HepG2 (cell line): ENCODE measurements at places on chromosomes 5 and 9. TPM values are rescaled to one million over a fixed set of nuclear protein-coding genes. Genes with fewer than 3 reads are reported as not detected.

DNA sequence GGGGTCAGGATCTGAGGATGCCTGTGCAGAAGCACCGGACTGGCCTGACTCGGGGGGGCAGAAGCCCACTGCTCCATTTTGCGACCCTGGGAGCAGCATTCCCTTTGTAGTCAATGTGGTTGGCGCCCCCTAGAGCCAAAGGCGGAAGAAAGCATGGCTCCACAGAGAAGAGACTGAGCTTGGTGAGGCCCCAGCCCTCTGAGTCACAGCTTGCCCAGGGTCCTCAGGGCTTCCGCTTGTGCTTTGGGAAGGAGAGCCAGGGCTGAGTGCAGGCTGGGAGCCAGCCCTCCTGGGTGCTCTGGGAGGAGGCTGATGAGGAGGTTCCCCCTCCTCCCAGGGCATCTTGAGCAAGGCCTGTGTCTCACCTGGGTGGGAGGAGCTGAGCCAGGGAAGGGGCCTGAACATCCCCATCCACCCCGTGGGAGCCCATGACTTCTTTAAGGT is 5.5 kb upstream of the AQP3 start:
- peak; percentile 73 for DNase-seq

DNA sequence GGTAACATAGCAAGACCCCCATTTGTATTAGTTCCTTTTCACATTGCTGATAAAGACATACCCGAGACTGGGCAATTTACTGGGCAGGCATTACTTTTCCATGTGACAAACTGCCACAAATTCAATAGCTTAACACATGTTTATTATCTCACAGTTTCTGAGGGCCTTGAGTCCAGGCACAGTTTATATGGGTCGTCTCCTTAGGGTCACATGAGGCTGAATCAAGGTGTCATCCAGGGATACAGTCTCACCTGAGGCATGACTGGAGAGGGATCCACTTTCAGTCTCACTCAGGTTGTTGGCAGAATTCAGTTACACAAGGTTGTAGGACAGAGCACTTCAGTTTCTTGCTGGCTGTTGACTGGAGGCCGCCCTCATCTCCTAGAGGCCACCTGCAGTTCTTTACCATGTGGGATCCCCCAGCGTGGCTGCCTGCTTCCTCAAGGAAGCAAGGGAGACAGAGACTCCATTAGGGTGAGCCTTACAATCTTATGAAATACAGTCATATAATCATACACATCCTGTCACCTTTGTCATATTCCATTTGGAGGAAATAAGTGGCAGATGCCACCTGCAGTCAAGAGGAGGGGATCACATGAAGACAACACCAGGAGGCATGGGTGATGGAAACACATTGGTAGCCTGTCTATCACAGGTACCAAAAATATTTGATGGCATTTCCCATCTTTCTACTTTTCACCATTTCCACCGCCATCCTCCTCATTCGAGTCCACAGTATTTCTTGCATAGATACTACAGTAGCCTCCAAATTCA is 15.1 kb upstream of the ERAP1 start:
- no peak for DNase-seq

GRCh38 chr9:89359751-89360261 is 41.5 kb downstream of the SECISBP2 start:
- DNase-seq: no peak

GRCh38 chr5:123665822-123666371 is 153.9 kb downstream of the CSNK1G3 start:
- DNase-seq: no peak

DNA sequence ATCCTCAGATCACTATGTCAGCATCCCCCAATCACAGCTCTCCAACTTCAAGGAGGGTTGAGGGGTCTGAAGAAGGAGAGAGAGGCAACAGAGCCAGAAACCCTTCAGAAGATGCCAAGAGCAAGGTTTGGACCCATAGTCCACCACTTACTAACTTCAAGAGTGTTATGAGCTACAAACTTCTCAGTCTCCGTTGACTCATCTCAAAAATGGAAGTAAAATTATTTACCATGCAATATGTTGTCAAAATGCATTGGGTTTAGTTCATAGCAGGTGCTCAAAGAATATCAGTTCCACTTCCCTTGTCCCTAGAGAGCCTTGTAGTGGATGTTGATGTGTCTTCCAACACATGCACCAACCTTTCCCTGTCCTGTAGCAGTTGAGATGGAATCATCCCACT is 116.0 kb downstream of the KCNIP1 start:
- DNase-seq: no peak

GRCh38 chr9:131976157-131977108 is 103.2 kb downstream of the MED27 start:
- peak; percentile 7 for DNase-seq

- DNase-seq: no peak
Measured at GRCh38 chr9:110283751-110284150, 27.4 kb upstream of the TXN start.

DNA sequence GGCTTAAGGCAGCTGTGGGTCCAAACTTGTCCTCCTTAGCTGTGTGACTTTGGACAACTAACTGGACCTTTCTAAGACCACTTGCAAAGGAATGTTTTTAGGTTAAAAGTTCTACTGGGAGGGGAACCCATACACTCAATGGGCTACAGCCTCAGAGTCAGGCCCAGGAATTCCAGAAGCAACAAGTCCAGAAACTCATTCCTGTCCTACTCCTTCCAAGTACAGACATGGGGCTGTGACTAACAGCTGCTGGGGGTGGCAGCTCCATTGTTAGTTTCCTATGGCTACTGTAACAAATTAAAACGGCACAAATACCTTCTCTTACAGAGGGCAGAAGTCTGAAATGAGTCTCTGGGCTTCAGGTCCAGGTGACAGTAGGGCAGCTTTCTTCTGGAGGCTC is 12.4 kb upstream of the AKNA start:
- DNase-seq: no peak

GRCh38 chr5:40383749-40384651 is 295.7 kb upstream of the PTGER4 start:
- DNase-seq: no peak

- no peak for DNase-seq
Measured at GRCh38 chr9:127495884-127496555, 44.7 kb downstream of the LRSAM1 start.

GRCh38 chr5:103041071-103041676 is 78.8 kb downstream of the GIN1 start:
- peak; percentile 20 for DNase-seq

GRCh38 chr9:89097219-89097618 is 81.4 kb downstream of the SHC3 start:
- DNase-seq: no peak

DNA sequence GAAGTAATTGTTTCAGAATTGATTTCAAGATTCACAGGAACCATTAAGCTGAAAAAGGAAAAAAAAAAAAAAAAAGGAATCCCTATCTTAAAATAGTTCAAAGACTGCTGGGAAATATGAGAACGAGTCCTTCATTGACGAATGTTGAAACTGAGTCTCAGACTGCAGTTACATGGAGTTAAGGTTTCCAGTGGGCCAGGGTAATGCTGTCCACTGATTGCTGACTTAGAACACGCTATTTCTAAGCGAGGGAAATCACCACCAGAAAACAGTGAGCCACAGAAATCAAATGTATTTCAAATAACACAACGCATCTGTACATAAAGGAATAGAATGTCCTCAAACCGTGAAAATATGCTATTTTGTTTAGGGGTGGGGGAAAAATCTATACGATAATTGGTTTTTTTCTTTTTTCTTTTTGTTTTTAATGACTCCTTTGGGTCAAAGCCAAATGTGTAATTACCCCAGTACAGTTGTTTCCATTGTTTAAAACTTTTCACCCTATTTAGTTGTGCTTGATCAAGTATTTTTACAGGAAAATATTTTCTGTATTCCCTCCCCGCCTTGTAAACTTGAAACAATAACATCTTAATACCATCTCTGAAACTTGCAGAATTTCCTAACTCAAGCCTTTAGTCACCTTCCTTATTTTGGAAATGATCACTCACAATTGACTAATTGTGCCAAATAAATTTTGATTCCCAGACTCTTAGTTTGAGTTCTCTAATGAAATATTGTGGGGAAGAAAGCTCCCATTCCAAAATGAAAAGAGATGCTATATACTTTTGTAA is 208.3 kb downstream of the MCTP1 start:
- DNase-seq: no peak

DNA sequence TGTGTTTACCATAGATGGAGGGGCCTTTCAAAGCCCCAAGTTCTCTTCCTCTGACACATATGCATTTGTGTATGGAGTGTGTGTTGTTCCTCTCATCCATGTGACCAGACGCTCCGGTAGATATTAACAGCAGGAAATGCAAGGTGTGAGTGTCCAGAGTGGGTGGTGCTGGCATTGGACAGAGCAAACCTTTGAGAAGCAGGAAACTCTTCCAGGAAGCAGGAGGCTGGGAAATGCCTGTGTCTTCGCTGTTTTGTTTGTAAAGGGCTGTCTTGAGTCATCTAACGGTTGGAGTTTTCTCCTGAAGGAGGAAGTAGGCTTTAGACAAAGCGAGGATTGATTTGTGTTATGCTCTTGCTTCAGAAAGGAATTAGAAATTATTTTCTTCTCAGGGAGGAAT is 370.9 kb downstream of the PLK2 start:
- no peak for DNase-seq

DNA sequence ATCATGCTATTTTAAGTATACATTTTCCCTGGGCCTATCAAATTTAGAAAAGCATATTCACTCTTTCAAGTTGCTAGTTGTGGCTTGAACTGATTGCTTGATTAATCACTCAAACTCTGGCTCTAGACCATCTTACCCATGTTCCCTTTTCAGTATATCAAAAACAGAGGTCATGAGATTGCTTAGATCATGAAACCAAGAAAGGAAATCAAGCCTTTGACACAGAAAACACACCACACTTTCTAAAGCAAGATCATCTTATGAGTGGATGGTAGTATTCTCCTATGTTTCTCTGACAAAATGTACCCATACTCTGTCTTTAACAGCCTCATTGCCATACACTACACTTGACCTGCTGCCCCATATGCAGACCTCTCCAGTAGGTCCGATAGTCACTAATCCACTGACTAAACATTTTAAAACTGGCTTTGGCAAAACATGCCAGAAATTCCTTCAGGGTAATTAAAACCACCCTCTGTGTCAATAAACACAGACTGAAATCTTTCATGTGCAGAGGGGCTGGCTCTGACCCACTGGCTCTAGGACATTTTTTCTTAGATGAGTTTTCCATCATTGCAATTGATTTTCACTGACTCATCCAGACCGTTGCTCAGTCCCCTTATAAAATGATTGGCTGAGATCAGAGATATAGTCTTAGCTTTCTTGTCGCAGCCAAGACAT is 18.2 kb downstream of the PPP2R2B start:
- peak; percentile 19 for DNase-seq

DNA sequence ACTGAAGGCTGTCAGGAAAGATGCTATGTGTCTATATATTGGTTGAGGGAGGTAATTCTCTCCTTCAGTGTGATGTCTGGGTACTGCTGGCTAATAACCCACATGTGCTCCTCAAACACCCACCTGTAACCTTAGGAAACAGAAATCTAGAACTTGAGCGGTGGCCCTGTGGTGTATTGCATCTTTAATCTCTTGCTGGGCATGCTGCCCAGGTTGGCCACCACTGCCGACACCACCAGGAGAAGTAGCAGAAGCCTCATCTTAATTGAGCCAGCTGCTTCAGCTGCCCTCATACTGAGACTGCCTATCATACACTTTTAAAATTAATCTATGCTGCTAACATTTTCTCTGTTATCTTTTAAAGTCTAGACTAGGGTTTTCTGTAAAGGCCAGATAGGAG is 103.5 kb upstream of the C5orf63 start:
- DNase-seq: no peak

DNA sequence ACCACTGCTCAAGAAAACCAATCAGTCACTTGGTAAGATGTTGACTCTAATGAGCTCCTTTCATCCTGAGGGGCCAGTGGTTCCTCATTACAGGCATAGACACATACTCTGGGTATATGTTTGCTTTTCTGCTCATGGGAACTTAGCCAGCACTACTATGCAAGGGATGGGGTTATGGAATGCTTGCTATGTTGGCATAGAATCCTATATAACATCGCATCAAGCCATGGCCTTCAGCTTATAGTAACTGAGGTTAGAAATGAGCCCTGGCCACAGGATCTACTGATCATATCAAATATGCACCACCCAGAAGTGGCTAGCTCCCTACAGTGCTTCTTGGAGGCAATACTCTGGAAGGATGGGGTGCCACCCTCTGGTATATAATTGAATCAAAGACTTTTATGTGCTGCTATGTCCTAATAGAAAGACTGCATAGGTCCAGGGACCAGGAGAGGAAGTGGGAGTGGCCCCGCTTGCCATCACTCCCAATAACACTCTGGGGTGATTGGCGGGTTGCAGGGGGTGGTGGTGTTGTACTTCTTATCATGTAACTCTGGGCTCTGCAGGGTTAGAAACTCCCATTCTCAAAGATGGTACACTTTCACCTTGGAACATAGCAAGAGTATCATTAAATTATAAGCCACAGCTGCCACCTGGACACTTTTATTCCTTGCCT is 70.3 kb downstream of the ZNF366 start:
- DNase-seq: no peak

- DNase-seq: peak; percentile 4
Measured at GRCh38 chr9:74846766-74847165, 41.0 kb downstream of the TRPM6 start.

DNA sequence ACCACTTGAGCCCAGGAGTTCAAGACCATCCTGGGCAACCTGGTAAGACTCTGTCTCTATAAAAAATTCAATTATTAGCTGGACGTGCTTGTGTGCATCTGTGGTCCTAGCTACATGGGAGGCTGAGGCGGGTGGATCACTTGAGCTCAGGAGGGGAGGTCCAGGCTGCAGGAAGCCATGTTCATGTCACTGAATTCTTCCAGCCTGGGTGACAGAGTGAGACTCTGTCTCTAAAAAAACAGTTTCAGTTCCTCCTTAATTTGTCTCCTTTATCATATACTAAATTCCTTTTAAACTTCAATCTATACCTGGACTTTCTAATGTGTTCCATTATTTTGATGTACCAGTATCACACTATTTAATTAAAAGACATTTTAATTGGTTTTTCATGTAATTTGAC is 422.2 kb upstream of the TLE4 start:
- no peak for DNase-seq

The ISL1 gene
- total RNA-seq: not detected in 2 replicates

The ZNF608 gene
- total RNA-seq: 0.83 and 0.91 TPM in 2 replicates

The GARIN3 gene
- total RNA-seq: not detected in 2 replicates

The CD14 gene
- 0.70 and 1.7 TPM in 2 replicates for total RNA-seq

The ENHO gene
- total RNA-seq: 0.51 and 0.60 TPM in 2 replicates

The IL4 gene
- total RNA-seq: not detected in 2 replicates

The SPINK13 gene
- not detected in 2 replicates for total RNA-seq

The PCDHGA11 gene
- total RNA-seq: 0.24 TPM in 1 of 2 replicates, not detected in the other

The TMEM215 gene
- total RNA-seq: not detected in 2 replicates

The MARCOL gene
- total RNA-seq: not detected in 2 replicates

The IL3 gene
- not detected in 2 replicates for total RNA-seq

The PCDHB10 gene
- not detected in 2 replicates for total RNA-seq
